ENCODE measurements at places on chromosomes 13 and 19.

GRCh38 chr19:35199481-35199880, 29.1 kb downstream of the FAM187B start:
- no peak for DNase-seq

DNA sequence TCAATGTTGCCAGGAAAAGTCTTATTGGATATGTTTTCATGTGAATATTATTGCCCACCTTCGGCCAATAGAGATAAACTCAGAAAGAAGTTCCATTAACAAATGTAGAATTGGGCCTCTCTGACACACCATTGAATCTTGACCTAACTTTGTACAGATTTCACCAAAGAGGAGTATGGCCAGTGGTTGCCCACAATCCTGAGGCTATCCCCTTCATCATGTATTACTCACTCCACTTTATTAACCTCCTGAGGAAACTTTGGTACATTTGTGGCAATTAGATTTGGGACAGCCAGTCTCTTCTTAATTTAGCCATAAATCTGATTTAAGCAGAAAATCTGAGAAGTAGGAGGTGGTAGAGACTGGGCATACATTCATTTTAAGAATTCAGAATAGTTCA, 53.3 kb upstream of the POSTN start:
- no peak for DNase-seq

DNA sequence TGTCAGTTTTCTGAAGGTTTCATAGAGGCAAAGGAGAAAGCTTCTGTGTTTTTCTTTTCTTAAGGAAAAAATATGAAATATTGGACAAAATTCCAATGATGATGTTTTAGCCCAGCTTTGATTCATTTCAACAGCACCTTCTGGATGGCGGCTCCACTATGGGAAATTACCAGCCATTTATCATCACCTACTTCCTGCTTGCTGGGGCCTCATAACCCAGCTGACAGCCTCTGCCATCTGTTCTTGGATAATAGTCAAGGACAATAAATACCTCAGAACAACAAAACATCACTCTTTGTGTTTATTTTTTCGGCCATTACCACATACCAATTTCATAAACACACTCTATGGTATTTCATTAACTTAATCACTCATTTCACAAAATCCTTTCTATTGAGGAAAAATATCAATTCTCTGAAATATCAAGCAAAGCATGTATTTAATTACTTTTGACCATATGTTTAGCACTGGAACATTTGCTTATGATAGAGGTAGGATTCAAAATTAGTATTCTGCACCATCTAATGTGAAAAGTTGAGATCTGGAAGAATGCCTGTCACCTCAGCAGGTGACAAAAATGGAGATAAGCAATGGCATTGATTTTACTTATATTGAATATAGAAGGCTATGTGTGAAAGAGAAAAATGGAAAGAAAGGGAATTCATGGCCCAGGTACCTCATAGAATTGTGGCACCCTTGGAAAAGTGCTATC, 629.7 kb downstream of the LIG4 start:
- DNase-seq, result no peak

GRCh38 chr19:39850892-39851291, 4.7 kb upstream of the FBL start:
- DNase-seq, result no peak

- DNase-seq, result no peak
These were observed 4.1 kb downstream of the KLK2 start for GRCh38 chr19:50877338-50877737.

Data from fibroblast of skin of scalp (primary cell).